ENCODE measurements at places on chromosomes 2 and 18. TPM values are rescaled to one million over a fixed set of nuclear protein-coding genes. Genes with fewer than 3 reads are reported as not detected.

GRCh38 chr2:211159972-211160371 is 603.6 kb downstream of the CPS1 start:
- DNase-seq: no peak

DNA sequence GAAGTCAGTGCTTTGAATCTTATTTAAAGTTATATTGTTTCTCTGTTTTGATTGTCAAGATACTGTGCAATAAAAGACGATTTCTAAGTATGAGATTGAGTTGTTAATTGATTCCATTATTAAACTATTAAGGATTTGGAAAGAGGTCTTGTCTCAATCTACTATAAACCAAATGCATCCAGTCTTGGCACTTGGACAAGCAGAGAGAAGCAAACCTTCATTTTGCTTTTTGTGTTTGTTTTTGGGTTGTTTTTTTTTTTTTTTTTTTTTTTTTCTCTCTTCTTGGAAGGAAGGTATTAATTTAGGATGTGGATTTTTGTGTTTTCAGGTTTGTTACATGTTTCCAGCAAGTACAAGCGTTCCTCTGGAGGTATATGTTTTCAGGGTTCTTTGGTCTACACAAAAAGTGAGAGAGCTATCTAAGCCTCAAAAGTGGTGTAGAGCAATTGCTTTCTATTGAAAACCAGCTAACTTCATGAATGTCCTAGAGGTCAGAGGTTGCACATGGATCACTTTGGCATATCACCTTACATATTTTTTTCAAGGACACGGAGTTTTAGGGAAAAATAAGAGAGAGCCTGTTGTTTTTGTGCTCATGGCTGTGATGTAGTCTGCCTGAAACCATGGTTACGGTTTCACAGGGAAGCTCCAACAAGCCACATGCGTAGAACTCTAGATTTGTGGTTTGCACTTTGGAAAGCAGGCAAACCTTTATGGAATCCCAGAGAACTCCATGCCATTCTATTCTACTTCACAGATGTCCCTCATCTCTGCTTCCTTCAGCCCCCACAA is 1.8 kb downstream of the PRKCE start:
- DNase-seq: no peak

GRCh38 chr2:26732446-26732845 is 31.6 kb upstream of the SLC35F6 start:
- DNase-seq: no peak

DNA sequence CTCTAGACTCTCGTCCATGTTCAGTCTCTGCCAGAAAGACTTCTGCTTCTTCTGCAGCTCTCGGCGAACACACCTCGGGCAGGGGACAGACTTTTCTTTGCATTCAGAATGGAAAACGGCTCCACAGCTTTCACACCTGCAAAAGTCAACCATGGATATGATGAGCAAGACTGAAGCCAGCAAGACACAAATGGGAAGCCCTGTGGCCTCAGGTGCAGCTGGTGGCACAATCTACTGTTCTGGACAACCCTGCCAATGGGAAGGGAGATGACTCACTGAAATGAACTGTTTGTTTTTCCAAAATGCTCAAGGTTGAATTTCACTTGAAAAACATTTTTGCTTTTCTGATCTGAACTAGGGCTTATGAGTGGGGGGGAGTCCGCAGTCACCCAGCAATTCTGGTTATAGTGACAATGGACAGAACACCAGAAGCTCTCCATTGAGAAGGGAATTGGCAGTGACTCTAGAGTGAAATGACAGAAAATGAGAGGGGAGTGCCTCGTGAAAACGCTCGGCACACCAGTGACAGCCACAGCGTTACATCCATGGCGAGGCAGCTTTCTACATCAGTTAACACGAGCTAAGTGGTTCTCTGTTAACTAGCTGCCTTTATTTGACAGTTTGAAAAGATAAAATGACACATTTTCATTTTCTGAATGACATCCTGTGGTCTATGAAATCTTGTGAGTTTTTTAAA is 58.8 kb upstream of the FZD5 start:
- DNase-seq: no peak

DNA sequence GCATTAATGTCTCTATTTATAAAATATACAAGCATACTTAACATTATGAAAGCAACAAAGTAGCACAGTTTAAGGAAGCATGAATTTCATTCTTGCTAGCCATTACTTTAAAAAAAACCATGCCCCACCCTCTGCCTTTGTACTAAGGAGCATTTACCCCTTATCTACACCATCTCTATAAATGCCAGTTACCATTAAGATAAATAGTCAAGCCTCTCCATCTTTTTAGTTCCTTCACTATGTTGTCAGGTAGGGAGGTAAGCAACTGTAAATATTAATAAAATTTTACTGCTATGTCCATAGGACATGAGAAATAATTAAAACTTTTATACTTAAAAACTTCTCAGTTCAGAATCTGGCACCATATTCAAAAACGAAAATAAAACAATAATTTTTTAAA is 42.1 kb downstream of the ROCK1 start:
- DNase-seq: no peak

- DNase-seq: no peak
Observed at GRCh38 chr2:53202063-53202462, 565.5 kb upstream of the CHAC2 start.

DNA sequence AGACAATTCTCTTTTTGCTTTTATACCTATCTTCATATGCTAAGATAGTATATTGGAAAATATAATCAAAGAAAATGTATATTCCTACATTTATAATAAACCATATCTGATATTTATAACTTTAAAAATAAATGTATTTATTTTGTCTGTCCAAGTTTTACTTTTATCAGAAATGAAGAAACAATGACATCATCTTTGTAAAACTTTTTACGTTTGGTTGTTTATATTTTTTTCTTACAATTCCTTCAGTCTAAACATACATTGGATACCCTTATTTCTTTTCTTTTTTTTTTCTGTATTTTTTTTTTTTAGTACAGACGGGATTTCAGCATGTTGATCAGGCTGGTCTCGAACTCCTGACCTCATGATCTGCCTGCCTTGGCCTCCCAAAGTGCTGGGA is 1577.0 kb upstream of the SLC39A10 start:
- DNase-seq: no peak

DNA sequence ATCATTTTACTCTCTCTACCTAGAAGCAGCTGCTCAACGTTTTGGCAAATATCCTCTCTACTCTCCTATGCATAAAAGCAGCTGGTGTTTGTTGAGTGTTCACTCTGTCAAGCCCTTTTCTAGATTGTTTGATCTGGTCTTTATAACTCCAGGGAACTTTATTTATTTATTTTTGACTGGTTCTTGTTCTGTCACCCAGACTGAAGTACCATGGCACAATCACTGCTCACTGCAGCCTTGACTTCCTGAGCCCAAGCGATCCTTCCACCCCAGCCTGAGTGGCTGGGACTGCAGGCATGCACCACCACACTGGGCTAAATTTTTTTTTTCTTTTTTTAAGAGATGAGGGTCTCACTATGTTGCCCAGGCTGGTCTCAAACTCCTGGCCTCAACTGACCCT is 12.7 kb downstream of the CATIP start:
- no peak for DNase-seq

DNA sequence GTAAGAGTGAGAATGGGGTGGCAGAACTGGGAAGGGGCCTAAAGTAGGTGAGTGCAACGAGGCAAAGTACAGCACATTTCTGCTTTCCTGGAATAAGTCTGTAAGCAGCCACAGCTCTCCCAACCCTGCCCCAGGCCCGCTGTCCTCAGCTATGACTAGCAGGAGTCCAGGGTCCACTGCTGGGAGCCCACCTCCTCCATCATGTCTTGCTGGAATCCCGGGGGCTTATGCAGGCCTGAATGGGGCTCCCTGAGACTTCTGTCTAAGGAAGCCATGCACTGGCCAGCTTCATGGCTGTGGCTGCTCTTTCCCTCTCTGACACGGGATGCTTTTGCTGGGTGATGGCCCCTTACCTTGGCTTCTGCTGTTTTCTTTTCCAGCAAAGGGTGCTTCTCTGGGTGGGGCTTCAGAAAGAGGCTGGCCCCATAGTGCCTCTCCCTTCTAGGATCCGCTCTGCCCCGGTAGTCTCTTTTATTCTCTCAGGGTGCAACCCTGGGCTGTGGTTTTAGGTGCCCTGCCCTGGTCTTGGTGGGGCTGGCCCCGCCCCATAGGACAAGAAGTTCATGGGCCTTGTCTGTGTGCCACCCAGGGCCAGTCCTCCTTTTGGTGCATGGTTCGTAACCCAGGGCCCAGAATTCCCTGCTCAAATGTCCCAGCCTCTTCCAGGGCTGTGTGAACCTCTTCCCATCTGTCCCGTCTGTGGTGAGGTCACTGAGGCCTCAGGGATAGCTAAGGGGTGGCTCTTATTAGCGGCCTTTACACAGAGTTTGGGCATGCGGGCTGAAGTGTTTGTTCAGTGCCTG is 33.8 kb upstream of the POLE4 start:
- DNase-seq: no peak

DNA sequence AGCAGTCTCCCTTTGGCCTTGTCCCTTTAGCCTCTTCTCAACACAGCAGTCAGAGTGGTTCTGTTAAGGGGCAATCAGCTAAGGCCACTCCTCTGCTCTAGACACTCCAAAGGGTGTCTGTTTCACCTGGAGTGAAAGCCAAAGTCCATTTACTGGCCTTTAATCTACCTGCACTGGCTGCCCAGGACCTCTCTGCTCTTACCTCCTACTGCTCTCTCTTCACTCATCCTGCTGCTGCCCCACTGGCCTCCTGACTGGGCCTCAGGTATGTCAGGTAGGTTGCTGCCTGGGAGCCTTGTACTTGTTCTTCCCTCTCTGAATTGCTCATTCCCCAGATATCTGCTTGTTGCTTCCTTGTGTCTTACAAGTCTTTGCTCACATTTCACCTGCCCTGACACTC is 68.2 kb downstream of the PIKFYVE start:
- DNase-seq: no peak

DNA sequence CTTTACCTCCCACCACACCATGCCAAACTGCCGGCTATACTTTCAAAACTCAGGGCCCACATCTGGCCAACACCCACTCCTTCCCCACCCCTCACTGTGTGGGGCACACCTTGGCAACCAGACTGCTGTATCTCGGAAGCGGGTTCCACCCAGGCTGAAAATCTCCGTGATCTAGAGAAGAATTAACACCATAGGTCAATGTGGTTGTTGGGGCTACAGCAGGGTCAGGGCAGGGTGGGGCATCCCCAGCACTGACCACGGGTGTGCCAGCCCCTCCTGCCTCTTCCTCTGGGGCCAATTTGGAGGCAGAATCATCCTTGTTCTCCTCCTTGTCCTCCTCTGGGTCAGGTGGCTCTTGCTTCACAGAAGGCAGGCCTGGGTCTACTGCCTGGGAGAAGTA is 6.3 kb upstream of the CFAP53 start:
- DNase-seq: no peak

DNA sequence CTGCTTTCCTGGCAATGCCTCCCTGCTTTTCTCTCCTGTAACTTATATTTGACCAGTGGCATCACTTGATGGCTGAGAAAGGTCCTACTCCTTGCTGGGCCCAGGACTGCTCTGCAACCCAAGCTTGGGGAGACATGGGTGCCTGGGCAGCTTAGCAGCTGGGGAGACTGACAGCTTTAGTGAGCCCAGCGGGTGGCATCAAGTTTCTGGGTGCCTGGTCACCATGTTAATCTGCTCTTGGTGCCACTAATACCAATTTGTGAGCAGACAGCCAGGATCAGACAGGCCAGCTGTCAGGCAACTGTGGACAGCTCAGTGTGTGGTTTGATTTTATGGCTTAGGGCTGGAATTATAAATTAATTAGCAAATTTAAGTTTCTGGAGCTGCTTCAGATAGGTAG is 144.8 kb upstream of the GLI2 start:
- DNase-seq: no peak

DNA sequence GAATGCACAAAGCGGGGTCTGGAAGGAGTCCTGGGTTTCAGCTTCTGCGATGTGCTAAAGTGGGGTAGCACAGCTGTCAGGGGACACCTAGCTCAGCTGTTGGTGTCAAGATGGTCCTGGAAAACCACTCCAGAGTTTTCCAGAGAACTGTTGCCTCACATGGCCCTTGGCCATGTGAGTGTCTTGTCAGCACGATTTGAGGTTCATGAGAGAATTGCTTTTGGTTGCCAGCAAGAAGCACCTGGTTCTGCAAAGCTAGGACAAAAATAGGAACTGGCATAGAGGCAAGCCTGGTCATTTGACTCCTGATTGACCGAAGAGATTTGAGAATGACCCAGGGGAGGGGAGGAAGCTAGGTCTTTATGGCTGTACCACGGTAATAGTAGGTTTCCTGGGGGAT is 50.4 kb upstream of the CTLA4 start:
- no peak for DNase-seq

- no peak for DNase-seq
Observed at GRCh38 chr2:233450864-233451575, 96.7 kb downstream of the DGKD start.

DNA sequence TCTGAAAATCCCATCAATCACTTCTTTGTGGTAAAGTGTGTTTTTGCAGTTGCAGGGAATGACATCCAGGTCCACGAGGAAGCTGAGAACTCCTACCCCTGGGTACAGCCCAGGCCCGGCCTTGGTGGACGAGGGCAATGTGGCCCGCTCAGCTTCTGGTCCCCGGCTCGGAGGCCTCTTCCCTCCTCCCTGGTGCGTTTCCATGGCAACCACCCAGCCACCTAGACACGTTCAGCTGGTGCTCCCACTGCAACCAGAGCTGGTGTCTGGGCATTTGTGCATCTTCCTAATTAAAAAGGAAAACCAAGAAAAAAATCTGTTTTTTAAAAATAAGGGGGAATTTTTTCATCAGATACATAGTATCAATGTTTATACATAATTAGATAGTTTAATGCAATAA is 603.6 kb upstream of the SALL3 start:
- no peak for DNase-seq

GRCh38 chr18:7516266-7517117 is 50.6 kb upstream of the PTPRM start:
- DNase-seq: no peak

GRCh38 chr2:15963977-15964670 is 23.8 kb downstream of the MYCN start:
- no peak for DNase-seq

- no peak for DNase-seq
Observed at GRCh38 chr2:96957244-96957643, 29.1 kb downstream of the FAM178B start.

- no peak for DNase-seq
Observed at GRCh38 chr2:22952656-22953225, 432.2 kb upstream of the KLHL29 start.

DNA sequence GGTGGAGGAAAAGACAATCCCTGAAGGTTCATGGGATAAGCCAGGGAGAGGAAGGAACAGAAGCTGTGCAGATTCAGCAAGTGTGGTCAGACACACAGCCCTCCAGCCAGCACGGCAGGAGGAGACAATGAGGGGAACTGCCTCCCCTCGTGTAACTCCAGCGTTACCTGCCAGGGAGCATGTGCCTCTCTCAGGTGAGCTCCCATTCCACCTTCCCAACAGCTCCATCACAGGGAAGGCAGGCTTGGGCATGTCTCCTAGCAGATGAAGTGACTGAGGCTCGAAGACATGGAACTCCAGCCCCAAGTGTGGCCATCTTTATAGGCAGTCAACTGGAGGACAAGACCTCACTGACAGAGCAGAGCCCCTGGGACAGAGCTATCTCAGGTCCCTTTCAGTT is 47.4 kb downstream of the ZBTB7C start:
- no peak for DNase-seq

The ATOH8 gene
- 12.7 TPM for total RNA-seq

The PLA2R1 gene
- total RNA-seq: 14.8 TPM

The TNFRSF11A gene
- 0.38 TPM for total RNA-seq

The CENPA gene
- 8.8 TPM for total RNA-seq

The TBR1 gene
- total RNA-seq: 0.13 TPM

Measured in mesothelial cell of epicardium (in vitro differentiated cells).